ENCODE measurements at places on chromosomes 6 and 20.
A peak's percentile ranks its signal among the peaks of the same experiment; 100 is the strongest.

DNA sequence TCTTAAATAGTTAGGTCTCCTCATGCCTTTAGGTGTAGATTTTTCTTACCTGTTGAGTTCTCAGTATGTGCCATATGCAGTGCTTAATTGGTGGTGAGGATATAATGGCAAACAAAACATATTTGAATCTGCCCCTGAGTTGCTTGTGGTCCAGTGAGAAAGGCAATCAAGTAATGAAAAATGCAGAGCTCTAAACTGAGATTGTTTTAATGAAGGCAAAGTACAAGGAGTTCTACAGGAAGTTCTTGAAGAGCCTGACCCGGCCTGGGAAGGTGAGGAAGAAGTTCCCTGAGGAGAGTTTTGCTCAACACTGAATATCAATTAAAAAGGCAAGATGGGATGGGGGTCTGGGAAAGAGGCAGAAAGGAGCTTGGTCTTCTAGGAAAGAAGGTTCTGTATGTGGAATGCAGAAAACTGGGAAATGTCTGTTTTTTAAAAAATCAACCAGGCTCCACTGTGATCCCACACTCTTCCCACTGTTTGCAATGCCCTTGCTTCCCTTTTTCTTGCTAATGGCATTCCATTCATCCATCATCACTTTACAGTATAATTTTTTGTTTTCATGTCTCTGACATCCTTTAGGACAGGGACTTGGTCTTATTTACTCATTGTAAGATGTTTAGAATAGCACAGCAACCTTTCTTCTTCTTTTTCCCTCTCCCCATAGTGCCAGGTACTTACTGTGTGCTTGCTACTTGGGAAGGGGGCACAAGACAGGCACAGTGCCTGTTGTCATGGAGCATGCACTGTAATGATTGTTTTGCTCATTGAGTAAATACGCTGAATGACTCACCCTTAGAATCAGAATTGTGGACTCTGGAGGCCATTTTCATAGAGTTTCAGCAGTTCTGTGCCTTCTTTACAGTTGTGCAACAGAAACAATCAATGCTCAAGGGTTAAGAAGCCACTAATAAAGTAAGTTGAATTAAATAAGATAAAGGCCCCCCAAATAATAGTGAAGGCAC is 64.3 kb downstream of the ANKS1A start:
- DNase-seq = peak; percentile 31

GRCh38 chr20:58995461-58996225 is 11.4 kb downstream of the CTSZ start:
- no peak for DNase-seq

GRCh38 chr6:27471365-27472115 is 1.4 kb downstream of the ZNF184 start:
- DNase-seq = no peak

- no peak for DNase-seq
These were observed 10.4 kb upstream of the CALHM5 start for GRCh38 chr6:116500969-116501433.

- no peak for DNase-seq
These were observed 31.0 kb upstream of the PRL start for GRCh38 chr6:22327881-22328280.

- no peak for DNase-seq
These were observed 719.6 kb downstream of the TBC1D32 start for GRCh38 chr6:120614723-120615122.

DNA sequence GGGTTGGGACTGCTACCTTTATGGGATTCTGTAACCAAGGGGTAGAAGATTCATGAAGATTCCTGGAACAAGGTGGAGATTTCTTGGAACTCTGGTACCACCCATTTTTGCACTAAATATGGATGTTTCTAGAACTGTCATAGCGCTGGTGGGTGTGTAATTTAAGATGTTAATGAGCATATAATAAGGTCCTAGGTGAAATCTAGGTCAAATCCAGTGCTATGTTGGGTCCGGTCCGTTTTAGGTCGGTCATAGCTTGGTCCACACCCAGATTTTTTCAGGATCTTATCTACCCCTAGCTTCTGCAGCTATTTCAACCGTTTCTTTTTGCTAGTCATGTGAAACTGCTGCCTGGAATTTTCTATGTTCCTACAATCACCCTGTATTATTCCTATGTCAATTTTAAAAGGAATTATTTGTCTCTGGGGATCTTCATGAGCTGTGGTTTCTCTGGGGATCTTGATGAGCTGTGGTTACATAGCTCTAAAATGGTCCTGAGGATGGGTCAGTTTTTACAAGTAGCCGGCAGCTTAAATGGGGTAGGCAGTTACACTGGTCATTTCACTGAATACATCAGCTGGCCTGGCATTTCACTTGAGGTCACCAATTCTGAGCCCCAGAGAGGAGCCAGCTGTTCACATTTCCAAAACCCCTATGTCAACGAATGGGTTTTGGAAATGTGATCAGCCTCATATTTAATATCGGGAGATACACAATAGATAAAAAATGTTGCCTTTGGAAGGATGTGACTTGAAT is 652.3 kb upstream of the FLRT3 start:
- DNase-seq = no peak

DNA sequence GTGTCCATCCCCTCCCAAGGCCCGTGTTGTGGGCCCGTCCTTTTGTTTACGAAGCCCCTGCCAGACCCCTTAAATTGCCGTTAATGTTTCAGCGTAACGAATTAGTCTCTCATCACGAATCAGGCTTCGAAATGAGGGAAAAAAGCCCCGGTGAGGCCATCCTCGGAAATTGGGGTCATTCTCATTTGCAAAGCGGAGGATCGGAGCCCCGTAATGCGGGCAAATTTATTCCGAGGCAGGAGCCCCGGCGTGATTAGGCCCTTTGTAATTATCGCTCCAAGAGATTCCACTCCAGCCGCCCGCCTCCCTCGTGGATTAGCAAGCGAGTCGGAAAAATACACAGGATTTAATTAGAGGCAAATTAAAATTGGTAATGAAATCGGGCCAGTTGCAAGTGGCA is 44.9 kb upstream of the MDFI start:
- no peak for DNase-seq

DNA sequence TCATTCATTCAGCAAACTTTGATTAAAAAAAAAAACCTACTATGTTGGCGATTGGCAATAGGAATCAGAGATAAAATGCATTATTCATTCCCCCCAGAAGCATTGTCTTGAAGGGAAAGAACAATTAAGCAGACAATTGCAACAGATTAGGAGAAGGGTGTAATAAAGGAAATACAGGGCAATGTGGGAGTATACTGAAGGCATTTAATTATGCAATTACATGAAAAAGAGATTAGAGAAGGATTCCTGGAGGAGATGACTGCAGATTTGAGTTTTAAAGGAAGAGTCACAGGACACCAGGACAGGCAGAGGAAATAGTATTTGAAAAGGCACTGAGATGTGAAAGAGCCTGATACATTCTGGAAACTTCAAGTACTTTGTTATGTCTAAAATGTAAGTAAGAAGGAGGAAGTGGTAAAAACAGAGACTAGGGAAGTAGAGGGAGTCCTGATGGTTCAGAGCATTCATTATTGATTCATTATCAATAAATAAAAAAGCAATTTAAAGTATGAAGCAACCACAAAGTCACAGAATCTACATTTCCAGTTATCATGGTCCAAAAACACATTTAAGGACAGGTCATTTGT is 43.7 kb downstream of the THEMIS start:
- DNase-seq = no peak

DNA sequence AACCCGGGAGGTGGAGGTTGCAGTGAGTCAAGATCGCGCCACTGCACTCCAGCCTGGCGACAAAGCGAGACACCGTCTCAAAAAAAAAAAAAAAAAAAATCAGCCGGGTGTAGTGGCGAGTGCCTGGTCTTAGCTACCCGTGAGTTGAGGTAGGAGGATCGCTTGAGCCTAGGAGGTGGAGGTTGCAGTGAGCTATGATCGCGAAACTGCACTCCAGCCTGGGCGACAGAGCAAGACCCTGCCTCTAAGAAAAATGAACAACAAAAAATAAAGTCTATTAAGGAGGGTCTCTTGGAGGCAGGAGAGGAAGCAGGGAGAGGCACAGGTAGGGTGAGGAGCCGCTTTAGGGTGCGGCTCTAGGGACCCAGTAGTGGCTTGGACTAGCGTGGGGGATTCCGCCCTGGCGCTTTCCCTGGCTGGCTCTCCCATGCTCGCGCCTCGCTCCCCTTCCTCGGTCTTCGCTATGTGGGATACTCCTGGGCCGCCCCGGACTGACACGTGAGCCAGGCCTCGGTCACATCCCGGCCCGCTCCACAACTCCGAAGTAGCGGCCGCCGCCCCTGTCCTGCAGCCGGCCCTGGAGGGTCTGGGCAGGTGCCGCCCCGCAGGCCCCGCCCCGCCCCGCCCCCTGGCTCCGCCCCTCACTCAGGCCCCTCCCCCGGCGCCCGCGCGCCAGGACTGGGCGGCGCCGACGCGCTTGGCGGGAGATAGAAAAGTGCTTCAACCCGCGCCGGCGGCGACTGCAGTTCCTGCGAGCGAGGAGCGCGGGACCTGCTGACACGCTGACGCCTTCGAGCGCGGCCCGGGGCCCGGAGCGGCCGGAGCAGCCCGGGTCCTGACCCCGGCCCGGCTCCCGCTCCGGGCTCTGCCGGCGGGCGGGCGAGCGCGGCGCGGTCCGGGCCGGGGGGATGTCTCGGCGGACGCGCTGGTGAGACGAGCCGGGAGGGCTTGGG is at the start of gene MYBL2:
TSS of gene MYBL2 (plus strand) at position 739 of the 953 bp plus-strand sequence. CDS start at position 909, 170 bp downstream.
- no peak for DNase-seq

DNA sequence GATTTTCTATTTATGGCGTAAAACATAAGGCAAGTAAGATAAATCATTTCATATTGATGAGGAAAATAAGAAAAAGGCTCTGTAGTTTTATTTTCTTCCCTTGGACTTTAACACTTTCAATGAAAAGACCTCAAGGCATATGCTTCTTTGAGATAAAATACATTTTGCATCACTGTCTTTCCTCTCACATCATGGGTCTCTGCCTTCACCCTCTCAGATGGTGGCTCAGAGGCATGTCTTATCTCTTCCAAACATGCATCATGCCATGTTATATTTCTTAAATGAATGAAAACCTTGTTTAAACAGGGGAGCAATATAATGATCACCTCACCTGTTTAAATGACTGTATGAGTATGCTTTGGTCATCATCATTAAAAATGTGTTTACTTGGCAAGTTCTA is 59.3 kb downstream of the PRL start:
- DNase-seq = no peak

- DNase-seq = no peak
These were observed 152.8 kb downstream of the CARMIL1 start for GRCh38 chr6:25431975-25432307.

DNA sequence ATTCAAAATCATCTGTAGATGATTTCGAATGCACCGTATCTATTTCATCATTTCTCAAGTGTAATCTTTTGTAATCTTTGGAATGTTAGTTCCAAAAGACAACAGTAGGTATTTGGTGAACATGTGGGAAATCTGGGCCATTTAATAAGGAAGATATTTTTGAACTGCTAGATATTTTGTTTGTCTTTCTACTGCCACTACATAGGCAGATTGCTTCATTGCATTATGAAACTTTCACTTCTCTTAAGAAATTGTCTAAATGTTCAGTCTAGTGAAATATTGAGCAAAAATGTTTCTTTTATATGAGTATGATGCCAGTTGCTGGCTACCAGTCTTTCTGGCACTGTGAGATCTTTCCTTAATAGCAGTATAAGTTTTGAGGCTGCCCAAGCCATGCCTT is 527.8 kb upstream of the RNF217 start:
- peak; percentile 22 for DNase-seq

DNA sequence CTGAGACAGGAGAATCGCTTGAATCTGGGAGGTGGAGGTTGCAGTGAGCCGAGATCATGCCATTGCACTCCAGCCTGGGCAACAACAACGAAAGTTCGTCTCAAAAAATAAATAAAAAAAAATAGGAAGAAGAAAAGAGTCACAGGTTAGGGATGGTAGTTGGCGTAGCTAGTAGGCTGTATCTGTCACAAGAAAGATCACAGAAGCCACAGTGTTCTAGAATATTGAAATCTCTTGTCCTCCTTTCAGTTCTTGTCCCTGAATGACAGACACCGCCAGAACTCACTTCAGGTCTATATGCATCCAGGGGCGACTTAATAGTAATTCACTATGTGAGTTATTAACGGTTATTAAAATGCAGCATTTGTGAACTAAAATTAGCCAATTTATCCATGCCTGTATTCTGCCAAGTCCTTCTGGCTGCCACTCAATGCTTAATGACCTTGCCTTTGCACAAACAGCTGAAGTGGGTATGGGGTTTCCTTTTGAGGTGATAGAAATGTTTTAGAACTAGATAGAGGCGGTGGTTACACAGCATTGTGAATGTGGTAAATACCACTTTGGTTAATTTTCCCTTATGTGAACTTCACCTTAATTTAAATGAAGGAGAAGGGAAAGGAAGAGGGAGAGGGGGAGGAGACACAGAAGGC is 41.3 kb upstream of the ZMYND8 start:
- DNase-seq = no peak

GRCh38 chr6:66948106-66948505 is 1241.1 kb upstream of the EYS start:
- no peak for DNase-seq

DNA sequence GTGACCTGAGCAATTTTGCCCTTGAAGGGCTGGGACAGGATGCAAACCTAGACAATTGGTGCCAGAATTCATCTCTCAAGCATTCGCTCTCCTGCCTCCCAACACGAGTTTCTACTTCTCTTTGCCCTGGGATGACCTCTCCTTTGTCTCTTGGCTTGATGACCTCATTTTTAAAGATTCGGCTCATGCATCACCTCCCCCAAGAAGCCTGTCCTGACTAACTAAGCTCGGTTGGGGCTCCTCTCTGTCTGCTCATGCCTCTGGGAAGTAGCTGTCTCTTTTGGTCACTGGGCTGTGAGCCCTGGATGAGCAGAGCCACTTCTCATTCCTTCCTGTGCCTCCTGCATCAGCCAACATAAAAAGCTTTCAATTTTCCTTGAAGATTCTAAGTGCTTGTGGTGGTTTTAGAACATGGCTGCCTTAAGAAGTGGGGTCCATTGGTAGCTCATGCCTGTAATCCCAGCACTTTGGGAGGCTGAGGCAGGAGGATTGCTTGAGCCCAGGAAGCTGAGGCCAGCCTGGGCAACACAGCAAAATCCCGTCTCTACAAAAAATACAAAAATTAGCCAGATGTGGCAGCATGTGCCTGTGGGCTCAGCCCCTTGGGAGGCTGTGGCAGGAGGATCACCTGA is 11.1 kb upstream of the TCF15 start:
- DNase-seq = peak; percentile 53

DNA sequence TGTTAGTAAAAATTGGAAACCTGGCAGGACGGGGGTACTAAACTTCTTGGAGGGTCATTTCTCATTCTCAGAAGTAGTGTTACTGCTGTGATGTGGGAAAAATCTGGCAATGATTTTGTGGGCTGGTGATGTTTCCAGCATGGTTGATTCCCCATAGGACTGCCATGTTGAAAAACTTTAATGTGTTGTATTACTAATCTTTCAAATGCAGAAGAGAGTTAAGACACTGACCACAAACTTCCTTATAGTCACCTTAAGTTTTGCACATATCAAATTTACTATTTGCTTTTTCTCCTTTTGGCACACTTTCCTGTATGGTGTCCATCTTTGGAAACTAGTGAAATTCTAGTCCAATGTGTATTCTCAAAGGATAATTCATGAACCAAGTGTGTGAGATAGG is 236.2 kb upstream of the TAB2 start:
- DNase-seq = no peak

- no peak for DNase-seq
These were observed 16.8 kb upstream of the AKIRIN2 start for GRCh38 chr6:87718662-87719433.

- no peak for DNase-seq
These were observed 106.7 kb downstream of the TMEM242 start for GRCh38 chr6:157216570-157216969.

GRCh38 chr20:56195946-56196345 is 52.6 kb upstream of the MC3R start:
- DNase-seq = no peak

Measured in HS-5 (cell line).